KG1 (cell line): ENCODE measurements at places on chromosomes 16 and 17.

GRCh38 chr17:79936641-79937381, 97.6 kb upstream of the CBX4 start:
- DNase-seq: no peak

DNA sequence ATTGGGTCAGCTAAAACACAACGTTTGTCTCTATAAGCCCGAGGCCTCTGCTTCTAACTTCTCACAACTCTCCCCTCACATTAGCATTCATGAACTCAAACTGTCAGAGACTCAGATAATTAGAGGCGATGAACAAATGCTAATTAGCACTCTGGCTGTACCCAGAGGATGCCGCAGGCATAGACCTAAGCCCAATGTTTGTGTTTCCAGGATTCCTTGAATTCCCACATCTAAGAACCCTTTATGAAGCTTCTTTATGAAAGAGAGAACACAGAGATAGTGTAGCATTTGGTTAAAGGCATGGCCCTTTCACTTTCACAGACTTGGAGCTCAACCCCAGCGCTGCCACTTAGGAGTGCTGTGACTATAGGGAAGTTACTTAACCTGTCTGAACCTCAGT, 512.2 kb downstream of the GRIN2A start:
- no peak for DNase-seq

- DNase-seq: peak; percentile 80
Measured at GRCh38 chr17:41965694-41966462, 717 bp upstream of the CNP start.

DNA sequence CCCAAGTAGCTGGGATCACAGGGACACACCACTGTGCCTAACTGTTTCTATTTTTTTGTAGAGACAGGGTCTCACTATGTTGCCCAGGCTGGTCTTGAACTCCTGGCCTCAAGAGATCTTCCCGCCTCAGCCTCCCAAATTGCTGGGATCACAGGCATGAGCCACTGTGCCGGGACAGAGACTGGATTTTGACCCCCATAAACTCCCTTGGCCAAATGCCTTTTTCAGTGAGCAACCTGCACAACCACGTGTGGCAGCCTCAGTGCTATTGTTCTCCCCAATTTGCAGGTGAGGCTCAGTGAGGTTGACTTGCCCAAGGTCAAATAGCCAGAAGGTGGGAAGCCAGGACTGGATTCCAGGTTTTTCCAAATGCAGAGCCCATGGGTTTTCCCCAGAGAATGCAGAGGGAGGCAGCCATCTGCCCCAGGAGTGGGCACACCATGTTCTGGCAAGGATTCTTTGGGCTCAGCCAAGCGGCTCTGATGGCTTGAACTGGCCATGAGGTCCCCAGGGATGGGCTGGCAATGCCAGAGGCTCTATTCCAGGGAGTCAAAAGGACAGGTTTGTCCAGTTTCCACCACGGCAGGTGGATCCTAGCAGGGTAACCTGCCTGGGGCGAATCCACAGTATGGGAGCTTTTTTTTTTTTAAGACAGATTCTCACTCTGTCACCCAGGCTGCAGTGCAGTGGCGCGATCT, 1.8 kb downstream of the IL27 start:
- no peak for DNase-seq

- no peak for DNase-seq
Measured at GRCh38 chr16:49833796-49834530, 21.9 kb downstream of the ZNF423 start.

GRCh38 chr16:23384878-23385277, 68.1 kb downstream of the COG7 start:
- DNase-seq: no peak

- no peak for DNase-seq
Measured at GRCh38 chr16:57367116-57367752, 5.1 kb upstream of the CX3CL1 start.

GRCh38 chr17:39365872-39366271, 35.6 kb downstream of the FBXL20 start:
- DNase-seq: no peak

GRCh38 chr17:64084086-64084939, 45.6 kb downstream of the ERN1 start:
- no peak for DNase-seq

DNA sequence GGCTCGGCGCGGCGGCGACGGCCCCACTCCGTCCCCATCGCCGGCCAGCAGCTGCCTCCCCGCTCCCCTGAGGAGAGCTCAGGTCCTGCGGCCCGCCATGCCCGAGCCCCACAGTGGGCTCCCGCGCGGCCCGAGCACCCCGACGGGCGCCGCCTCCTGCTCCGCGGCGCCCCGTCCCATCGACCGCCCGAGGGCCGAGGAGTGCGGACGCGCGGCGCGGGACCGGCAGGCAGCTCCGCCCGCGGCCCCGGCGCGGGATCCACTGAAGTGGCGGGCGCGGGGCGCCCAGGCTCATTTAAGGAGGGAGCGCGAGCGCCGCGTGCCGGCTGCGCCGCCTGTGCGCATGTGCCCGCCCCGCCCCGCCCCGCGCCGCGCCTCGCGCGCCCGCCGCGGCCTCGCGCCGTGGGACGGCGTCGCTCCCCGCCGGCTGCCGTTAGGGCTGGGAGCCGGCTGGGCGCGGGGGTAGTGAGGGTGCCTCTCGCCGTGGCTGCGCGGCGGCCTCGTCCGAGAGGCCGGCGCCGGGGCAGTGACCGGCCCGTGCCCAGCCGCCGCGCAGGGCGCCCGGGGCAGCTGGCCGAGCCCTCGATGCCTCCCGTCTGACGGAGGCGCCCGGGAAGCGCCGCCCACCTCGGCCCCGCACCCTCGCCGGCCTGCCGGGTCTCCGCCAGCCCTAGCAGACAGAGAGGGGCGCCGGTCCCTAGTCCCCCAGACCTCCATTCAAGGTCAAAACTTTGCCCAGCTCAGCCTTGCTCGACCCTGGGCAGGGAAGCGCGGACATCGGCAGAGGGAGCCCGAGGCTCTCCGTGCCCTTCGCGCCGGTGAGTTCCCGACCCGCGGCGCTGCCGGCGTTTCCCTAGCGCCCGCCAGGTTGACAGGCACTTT, at the start of gene NETO2:
TSS of gene NETO2 (minus strand) at position 269 of the 882 bp plus-strand sequence. CDS start 333 bp downstream, outside the sequence.
- peak; percentile 12 for DNase-seq
